GM12865 (cell line): ENCODE measurements at places on chromosomes 2 and 18.

- DNase-seq, result no peak
These were observed 7.2 kb downstream of the ARHGAP25 start for GRCh38 chr2:68741805-68742306.

DNA sequence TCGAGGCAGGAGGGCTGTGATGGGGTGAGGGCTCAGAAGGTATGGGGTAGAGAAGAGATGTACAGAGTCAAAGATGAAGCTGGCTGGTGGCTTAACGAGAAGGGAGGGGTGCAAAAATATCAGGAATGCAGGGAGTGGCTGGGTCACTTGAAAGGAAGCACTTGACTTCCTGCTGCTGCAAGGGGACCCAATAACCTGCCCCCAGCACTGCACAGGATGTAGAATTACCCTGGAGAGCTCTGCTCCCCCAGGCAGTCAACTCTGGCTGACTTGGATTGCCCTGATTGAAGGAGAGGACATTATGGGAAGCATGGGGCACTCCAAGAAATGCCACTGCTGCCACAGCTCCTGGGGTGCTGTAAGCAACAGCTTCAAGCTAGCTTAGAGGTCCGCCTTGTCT is 41.8 kb downstream of the CFAP221 start:
- no peak for DNase-seq

DNA sequence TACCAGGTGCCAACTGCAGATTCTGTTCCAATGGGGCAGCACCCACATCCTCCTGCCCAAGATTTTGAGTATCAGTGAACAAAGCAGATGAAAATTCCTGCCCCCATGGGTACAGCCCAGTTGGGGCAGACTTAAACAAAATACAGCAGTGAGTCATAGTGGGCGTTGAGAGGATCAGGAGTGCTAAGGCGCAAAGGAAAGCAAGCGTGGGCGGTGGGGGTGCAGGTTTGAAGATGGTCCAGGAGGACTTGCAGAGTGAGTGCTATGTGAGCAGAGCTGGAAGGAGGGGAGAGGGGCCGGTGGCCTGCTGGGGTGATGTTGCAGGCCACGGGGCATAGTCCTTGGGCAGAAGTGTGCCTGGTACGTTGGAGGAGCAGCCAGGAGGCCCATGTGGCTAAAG is 24.7 kb downstream of the STEAP3 start:
- no peak for DNase-seq

DNA sequence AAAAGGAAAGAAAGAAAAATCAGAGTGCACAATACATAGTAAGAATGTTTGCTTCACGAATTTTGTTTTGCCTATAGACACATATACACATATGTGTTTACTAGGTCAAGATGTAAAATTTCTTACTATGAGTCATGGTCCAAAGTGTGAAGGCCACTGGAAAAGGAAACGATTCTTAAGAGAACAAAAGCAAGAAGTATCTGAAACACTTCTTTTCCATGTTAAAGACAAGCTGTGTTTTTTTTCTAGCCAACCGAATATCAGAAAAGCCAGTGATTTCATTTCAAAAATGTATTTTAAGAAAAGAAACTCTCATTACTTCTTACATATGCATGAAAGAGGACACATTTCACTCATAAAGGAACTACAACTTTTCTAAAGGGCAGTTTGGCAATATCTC is 24.9 kb downstream of the PECR start:
- peak; percentile 84 for DNase-seq

DNA sequence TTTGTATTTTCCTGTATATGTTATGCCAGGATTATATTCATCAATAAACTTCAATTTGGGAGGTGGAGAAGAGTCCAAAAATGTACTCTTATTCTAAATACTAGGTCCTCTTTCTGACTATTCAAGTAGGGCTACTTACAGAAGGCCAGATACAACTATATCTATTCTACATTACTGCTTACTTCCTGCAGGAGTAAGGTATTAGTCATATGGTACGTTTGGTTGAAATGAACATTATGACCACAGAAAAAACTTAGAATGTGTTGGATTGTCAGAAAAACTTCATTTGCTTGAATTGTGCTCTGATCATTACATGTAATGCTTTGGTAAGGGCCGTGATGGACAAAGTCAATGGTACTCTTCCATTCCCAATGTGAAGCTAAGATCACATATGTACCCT is 35.0 kb downstream of the STAT4 start:
- peak; percentile 6 for DNase-seq

DNA sequence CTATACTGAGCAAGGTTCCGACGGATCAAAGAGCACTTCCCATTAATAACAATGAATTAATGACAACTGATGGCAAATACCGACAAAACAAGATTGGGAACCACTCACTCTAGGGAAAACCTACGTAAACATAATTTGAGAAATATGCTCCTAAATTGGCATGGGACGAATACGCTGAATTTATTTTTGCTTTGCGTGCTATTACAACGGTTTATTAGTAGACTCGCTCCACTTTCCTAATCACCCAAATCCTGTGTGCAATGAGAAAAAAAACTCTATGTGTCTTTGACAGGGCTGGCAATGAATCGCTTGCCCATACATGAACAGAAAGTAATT is 536 bp upstream of the SLC25A12 start:
- DNase-seq, result no peak
